Stimulated activated CD4-positive, alpha-beta T cell treated with anti-CD3 and anti-CD28 coated beads, TNF-alpha, amount 100 ng/mL, for 1 hour (primary cell): ENCODE measurements at places on chromosomes 2 and 18.

- DNase-seq = no peak
Measured at GRCh38 chr2:19349911-19350677, 8.3 kb downstream of the OSR1 start.

DNA sequence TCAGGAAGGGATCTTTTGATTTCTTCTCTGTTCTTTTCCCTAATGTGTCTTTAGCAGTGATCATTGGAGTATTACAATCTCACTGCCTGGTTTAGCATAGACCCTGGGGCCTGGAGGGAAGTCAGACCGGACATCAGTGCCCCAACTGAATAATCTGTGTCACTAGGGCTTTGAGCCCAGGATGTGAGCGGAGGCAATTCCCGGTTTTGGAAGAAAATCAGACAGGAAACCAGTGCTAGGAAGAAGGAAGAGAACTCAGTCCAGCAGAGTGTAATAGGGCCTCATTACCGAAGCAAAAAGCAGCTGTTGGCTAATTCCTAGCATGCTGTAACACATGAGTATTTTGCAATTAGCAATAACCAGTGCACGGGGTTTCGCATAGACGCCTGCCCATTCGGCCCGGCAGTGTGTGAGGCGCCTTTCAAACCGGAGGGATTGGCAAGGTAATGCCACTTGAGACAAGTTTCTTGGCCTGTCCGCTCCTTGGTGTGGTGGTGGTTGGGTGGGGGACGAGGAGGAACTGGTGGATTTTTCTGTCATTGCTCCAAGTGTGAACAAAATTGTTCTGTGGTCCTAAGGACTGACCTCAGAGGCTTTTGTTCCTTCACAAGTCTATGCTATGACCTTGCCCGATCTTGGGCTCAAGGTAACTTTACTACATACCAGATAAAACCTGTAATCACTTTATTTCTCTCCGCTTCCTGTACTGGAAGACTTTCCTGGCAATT, 2.8 kb downstream of the FOSL2 start:
- DNase-seq = no peak

DNA sequence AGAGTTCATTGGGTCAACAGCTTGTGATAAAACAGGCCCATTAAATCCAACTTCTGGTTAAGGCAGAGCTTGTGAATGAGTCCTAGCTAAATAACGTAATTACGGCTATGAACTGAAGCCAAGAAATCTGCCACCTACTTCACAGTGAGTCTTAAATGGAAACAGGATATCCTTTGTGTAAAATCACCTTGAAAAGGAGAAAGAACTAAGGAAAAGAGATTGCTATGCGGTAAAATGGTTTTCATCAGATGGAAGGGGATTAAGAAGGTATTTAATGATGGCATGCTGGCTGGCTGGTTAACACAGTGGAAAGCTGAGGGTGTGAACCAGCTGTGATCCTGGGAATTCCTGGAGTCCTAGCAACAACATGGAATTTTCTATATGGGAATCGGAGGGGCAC, 156.6 kb downstream of the DOK6 start:
- no peak for DNase-seq

- no peak for DNase-seq
Measured at GRCh38 chr2:172100080-172100934, 2.4 kb downstream of the DLX2 start.
